ENCODE measurements at places on chromosomes 16 and 17.

- DNase-seq = no peak
Measured at GRCh38 chr16:51876934-51877333, 670.0 kb downstream of the TOX3 start.

DNA sequence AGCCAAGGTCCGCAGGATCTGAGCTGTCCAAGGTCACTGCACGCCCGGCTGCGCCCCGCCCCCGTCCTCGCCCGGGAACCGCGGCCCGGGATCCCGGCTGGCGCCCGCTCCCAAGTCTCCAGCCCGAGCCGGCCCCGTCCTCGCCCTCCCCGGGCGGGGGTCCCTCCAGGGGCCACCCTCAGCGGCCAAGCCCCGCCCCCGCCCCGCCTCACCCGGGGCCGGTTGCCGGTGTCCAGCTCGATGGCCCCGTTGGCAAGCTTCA, 216 bp downstream of the VPS9D1 start:
- DNase-seq = no peak

GRCh38 chr16:20300312-20301097, 26.8 kb downstream of the GP2 start:
- DNase-seq = peak; percentile 6

DNA sequence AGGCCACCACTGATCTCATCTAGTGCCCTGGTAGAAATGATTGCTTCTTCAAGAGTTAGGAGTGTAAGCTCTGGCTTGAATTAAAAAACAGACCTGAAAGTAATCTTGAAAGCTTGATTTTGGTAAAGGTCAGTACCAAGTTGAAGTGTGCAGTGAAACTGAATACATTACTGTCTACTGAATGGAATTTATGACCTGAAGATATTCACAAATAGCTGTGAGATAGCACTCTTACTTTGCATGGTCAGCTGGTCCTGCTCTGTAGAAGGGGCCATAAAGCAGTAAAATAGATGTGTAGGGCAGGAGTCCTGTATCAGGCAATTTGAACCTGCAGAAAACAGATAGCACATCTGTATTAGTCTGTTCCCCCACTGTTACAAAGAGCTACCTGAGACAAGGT, 78.6 kb downstream of the MYH13 start:
- DNase-seq = no peak

- no peak for DNase-seq
Measured at GRCh38 chr17:3917391-3917931, 1.2 kb upstream of the P2RX1 start.

DNA sequence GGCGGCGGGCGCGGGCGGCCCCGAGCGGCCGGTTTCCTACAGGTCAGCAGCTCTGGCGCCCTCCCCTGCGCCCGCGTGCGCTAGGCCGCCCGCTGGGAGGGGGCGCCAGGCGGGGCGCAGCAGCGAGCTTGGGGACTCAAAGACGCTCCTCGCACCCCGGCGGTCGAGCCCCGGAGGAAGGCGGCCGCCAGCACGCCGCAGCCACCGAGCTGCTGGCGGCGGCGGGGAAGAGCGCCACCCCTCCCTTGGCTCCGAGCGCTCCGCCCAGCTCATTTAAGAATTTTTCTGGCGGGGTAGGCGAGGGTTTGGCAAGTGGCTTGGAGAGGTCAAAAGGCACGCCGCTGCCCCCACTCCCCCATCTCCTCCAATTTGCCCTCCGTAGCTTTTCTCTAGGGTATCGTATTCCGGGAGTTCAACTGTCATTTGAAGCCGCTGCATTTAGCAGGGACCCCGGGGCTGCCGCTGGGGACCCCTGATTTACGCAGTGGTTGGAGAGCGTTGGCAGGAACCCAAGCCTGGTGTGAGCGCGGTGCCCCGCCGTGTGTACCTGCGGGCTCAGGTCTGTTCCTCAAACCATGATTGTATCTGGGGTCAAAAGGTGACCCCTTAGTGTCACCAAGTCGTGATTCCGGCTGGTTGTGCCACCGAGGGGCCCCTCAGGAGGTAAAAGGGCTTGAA, 59.5 kb upstream of the GSE1 start:
- DNase-seq = no peak

GRCh38 chr17:78808163-78808562, 26.1 kb upstream of the CYTH1 start:
- DNase-seq = no peak

DNA sequence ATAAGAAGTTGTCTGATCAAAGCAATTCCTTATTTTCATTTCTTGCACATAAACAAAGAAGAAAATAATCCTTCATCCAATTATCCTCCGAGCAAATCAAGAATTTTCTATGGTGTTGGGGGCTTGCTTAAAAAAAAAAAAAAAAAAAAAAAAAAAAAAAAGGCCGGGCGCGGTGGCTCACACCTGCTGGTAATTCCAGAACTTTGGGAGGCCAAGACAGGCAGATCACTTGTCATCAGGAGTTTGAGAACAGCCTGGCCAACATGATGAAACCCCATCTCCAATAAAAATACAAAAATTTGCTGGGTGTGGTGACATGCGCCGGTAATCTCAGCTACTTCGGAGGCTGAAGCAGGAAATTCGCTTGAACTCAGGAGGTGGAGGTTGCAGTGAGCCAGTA, 19.3 kb downstream of the CNP start:
- DNase-seq = no peak

- no peak for DNase-seq
Measured at GRCh38 chr16:49528060-49528865, 154.7 kb downstream of the C16orf78 start.

DNA sequence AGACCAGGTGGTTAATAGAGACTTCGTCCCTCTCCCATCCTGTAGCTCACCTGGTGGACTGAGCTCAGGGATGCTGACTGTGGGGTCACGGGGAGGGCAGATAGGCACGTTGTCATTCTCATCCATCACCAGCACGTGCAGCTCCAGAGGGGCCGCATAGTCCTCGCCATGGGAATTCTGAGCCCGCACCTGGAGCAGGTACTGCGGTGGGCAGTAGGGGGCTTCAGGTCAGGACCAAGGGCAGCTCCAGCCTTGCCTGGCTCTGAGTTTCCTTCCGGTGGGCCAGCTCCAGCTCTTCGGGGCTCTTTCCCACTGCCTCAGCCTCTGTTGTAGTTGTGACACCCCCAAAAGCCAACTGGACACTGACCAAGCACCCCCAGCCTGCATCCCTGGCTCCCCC, 5.6 kb downstream of the CDH16 start:
- DNase-seq = no peak

DNA sequence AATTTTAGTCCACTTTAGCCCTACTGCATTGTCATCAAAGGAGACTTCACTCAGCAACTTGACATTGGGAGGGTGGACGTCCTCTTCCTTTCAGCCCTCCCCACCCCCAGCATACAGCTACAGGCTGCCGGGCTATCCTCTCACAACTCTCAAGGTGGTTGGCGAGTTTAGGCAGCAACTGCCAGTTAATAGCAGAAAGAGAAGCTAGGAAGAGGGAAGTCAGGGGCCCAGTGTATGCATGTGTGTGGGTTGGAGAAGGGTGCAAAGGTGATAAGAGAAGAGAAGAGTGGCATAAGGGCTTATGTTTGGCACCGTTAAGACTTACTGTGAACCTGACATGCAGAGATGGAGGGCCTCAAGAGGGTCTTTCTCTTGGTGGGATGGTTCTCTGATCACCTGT, 31.8 kb downstream of the CCL4 start:
- no peak for DNase-seq

- DNase-seq = no peak
Measured at GRCh38 chr17:63525190-63525946, 2.2 kb downstream of the KCNH6 start.

Measured in thymus (tissue), 14 donors.